CD4-positive, alpha-beta T cell treated with Interleukin-15 for 1 hour (primary cell): ENCODE measurements at places on chromosomes 16 and 17.

DNA sequence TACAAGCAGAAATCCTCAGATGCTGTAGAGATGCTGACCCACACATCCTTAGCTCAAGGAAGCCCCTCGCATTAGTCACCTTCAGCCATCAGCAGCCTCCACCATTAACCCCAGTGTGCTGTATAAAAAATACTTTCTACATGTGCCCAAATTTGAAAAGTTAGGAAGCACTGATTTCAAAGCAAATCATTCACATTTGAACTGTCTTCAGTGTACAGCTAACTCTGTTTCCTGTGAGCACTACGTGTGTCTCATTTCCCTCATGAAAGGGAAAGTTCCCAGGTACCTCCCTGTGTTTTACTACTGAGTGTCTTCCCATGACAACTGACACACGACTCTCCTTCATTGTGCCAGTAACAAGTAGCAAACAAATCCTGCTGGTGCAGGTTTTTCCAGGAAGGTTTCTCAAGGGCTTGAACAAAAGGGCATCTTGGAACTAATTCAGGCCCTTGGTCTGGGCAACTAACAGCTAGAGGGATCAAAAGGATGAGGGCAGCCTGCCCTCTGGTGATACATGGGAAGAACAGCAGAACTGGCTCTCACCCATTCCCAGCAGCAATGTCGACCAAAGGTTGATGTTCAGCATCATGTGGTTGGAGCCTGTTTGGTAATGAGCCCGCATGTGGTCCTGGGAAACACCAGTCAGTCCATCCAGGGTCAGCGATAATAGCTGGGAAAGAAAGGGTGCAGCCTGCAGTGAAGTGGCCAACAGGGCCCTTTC is 4.0 kb downstream of the SLC35B1 start:
- DNase-seq: no peak

DNA sequence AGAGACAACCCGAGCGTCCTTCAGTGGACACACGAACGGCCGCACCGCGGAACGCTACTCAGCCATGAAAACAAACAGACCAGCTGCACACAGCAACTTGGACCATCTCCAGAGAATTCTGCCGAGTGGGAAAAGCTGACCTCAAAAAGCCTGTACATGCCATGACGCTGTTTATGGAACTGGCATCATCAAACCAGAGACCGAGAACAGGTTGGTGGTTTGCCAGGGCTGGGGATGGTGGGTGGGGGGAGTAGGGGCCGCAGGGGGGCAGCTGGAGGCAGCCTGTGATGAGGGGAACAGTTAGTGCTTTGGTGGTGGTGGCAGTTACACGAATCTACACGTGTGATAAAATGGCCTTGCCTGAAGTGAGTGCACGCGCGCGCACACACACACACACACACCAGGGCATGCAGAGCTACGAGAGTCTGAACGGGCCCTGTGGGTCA is 169.8 kb downstream of the LAT start:
- DNase-seq: no peak

DNA sequence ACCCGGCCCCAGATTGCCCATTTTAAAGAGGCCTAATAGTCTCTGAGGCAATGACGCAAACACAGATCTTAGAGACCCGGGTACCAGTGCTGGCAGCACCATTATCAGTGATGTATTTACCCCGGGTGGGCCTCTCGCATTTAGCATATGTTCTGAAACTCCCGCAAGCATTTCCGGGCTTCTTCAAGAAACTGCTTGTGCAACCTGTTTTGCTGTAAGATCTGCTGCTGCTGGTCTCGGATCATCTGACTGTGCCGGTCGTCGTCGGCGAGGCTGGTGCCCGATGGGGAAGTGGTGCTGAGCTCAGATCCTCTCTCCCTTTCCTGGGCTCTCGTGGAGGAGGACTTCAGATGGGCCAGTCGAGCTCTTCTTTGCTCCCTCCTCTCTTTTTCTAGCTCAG is 12.5 kb downstream of the CEP295NL start:
- DNase-seq: peak; percentile 82

GRCh38 chr16:15747937-15748336 is 97.9 kb downstream of the NDE1 start:
- DNase-seq: no peak

DNA sequence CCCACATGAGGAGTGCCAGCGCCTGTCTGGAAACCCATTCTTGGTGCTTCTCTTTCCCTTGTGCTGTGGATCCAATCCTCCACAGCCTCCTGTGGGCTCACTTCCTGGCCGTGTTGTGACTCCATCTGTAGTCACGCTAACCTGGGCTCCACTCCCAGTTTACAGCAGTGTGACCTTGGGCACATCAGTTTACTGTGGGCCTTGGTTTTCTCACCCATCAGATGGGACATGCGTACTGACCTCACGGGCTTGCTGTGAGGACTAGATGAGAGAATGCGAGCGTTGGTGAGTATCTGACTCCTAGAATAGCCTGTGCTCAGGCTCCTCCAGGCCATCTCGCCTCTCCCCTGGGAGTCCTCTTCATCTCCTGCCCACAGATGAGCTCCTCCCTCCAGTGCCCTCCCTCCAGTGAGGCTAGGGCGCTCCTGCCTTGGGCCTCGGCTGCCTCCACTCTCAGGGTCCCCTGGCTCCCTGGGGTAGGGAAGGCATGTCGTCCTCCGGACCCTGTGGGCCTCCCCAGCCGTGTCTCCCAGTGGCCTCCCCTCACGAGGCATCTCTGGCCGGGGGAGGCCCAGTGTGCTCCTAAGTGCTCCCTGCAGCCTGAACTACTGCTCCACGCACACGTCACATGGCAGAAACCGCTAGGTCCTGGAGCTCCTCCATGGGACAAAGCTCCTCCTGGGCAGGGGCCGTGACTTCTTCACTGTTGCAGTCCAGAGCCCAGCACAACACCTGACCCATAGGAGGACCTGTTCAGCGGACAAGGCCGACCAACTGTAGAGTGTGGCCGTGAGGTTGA is 5.2 kb upstream of the FOXJ1 start:
- DNase-seq: no peak

DNA sequence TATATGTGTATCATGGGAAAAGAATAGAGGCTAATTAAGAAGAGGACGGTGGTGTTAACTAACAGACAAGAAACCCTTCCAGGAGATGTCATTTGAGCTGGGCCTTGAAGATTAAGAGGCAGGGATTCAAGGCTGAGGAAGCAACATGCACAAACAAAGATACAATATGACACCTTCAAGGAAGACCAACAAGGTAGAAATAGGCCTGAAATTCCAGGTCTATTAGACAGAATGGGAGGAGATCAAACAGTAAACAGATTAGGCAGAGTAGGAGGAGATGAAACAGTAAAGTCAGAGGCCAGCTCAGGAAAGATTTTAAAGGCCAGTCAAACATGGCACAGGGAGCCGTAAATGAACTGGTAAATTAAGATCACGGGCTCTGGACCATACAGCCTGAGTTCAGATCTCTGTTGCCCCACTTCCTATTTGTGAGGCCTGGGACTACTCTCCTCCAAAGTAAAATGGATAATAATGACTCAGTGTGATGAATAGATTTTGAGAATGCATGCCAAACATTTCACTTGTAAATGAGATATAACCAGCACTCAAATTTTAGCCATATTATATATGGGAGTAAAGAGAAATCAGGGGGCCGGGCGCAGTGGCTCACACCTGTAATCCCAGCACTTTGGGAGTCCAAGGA is 38.9 kb downstream of the USP31 start:
- no peak for DNase-seq

DNA sequence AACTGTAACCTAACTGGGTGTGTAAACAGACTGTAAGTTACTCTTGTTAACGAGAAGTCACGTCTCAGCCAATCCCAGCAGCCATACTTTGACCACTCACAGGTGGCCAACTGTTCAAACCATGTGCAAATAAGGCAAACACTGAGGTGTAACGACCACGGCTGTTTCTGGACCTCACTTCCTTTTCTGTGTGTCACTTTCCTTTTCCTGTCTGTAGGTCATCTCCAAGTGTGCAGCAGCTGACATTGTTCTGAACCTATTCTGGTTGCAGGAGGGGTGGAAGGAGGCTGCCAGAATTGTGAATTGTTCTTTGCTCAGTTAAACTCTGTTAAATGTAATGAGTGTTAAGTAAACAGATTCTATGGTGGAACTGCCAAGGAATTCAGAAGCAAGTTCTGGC is 627.4 kb downstream of the KCNJ2 start:
- no peak for DNase-seq

- DNase-seq: no peak
Measured at GRCh38 chr17:13350466-13350865, 251.3 kb downstream of the HS3ST3A1 start.

- no peak for DNase-seq
Measured at GRCh38 chr17:15503731-15504130, 36.3 kb upstream of the CDRT4 start.

- no peak for DNase-seq
Measured at GRCh38 chr16:54240271-54241129, 46.1 kb downstream of the IRX3 start.

GRCh38 chr16:27204312-27204915 is 1.1 kb downstream of the KDM8 start:
- no peak for DNase-seq

DNA sequence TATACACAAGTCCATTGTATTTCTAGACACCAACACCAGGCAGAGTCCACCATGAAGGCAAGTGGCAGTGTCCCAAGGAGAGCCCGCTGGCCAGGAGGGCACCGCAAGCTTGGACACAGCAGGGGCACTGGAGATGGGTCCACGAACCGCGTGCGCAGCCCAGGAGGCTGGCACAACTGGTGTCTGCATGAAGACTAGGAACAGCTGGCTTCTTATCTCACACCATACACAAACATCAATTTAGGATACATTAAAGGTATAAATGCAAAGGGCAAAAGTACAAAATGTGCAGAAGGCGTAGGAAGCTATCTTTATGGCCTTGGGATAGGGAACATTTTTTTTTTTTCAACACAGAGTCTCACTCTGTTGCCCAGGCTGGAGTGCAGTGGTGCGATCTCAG is 52.4 kb downstream of the ANKRD11 start:
- DNase-seq: no peak

- no peak for DNase-seq
Measured at GRCh38 chr16:55530316-55530856, 21.5 kb downstream of the LPCAT2 start.

DNA sequence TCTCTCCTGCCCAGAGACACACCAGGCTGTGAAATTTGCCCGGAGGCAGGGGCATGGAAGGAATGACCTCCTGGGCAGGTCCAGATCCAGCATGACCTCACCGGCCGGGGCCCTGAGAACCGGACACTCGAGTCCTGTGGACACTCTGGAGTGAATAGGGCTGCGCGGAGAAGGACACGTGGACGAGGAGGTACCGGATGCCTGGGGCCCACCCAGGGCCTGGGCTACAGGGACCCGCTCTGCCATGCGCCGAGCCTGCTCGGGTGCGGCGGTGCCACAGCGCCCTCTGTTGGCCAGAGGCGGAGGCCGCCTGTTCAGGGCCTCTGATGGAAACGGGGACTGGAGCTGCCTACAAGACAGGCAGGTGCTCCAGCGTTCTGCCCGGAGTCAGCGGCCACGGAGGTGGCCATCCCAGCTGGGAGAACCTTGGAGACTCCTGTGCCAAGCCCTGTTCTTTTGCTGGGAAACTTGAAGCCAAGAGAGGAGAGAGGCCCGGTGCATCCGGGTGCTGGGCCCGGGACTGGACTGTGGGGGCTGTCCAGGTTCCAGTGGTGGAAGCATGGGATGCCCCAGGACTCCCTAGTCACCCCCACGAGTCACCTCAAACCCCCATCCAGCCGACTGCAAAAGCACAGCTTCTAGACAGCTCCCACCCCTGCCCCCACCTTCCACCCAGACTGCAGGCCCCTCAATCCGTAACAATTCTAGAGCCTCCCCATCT is 19.3 kb upstream of the NXPH3 start:
- peak; percentile 79 for DNase-seq

- no peak for DNase-seq
Measured at GRCh38 chr17:32357615-32358014, 7.7 kb downstream of the ZNF207 start.

- no peak for DNase-seq
Measured at GRCh38 chr17:62033317-62033716, 31.8 kb downstream of the MED13 start.
